Hematopoietic multipotent progenitor cell treated with erythropoietin and hydrocortisone succinate and interleukin-3 and kit ligand, for 6 days (in vitro differentiated cells): ENCODE measurements at places on chromosomes 4 and X.

DNA sequence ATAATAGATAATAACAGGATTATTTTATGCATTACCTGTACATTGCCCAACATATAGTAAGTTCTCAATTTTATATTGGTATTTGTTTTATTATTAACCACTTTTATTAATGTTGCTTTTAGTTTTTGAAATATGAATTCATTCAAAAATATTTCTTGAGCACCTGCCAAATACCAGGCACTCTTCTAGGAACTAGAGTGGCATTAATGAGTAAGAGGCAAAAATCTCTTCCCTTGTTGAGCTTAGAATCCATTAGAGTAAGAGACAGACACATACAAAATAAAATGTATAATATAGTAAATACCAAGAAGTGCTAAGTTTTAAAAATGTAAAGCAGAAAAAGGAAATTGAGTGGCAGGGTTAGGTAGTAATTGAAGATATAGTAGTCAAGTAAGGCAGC lies 45.8 kb downstream of the TET2 start:
- no peak for DNase-seq

DNA sequence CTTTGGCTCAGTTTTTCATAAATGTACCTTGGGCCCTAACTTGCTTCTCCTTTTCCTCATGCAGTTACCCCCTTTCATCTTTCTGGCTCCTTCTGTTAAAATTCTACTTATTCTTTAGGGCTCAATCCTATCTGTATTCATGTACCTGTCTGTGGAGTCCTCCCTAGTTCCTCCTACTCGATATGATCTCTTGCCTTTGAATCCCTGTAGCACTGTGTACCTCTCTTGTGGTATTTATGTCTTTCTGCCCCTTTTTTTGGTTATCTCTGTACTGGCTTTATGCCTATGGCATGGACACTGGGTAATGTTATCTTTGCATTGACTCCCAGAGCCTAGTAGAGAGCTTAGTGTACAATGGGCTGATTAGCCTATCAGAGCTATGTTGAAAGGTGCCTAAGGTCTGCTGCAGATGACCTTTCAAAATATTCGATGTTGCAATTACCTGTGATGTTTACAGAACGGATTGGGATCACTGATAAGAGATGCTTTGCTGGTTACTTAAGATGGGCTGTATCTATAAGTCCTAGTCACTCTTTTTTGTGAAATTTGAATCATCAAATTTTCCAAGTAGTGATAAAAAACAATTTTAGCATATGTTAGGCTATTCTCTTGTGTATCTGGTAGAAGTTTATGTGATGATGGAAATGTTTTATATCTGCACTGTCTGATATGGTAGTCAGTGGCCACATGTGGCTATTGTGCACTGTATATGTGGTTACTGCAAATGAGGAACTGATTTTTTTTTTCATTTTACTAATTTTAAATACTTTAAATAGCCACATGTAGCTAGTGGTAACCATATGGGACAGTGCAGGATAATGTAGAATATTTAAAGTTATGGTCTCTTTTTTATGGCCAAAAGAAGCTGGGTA lies 33.5 kb downstream of the TMEM164 start:
- DNase-seq, result peak; percentile 51

DNA sequence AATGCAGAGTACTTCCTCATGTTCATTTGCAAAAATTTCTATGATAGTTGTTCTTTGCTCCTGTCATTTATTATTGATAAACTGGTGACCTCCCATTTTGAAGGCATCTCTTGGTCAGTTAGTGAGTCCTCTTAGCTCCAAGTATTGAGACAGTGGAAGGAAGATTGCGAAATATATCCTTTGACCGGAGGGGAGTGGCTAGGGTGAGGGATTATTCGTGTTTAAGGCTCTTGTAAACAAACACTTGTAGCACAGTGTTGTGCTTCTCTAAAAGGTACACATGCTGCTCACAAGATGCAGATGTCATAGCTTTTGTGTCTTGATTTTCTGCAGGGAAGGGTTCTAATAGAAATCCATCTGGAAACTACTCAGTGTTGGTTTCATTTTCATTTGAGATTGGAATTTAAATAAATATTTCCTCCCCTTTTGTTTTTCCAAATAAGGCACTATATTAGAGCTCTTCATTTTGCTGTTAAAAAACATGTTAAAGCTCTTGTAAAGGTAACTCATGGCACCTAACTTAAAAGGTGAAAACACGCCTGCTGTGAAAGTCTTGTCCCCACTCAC lies 21.8 kb downstream of the TXLNG start:
- DNase-seq, result peak; percentile 26

DNA sequence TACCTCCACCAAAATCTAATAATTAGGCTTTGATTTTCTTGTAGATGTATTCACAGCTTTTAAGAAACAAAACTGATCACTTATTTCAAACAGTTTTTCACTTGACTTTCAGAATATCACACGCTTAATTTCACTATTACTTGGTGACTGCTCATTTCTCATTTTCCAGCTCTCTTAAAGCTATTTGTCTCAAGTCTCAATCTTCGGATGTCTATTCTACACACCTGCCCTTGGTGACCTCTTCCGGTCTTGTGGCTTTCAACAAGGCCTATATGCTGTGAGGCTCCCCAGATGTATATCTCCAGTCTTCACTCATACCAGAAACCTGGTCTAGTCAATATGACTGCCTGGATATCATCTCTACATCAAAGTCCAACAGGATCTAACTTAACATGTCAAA lies 34.9 kb upstream of the ANXA10 start:
- no peak for DNase-seq

GRCh38 chrX:644304-645281 lies 14.0 kb downstream of the SHOX start:
- no peak for DNase-seq

- DNase-seq, result no peak
Measured at GRCh38 chrX:96379951-96380350, 304.7 kb upstream of the DIAPH2 start.

DNA sequence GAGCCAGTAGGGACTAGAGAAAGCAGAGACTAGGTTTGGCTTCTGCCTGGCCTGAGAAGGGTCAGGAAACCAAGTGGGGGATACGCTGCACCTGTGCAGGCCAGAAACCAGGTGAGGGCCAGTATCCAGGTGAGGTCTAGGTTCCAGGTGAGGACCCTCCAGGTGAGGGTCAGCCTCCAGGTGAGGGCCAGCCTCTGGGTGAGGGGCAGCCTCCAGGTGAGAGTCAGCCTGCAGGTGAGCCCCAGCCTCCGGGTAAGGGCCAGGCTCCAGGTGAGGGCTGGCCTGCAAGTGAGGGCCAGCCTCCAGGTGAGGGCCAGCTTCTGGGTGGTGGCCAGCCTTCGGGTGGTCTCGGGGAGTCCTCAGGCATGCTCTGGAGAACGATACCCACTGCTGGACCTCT lies 238.8 kb downstream of the USP46 start:
- no peak for DNase-seq

- peak; percentile 95 for DNase-seq
Measured at GRCh38 chr4:1748465-1748995, 27.2 kb downstream of the TACC3 start.

- DNase-seq, result no peak
Measured at GRCh38 chrX:37454537-37455285, 105.5 kb downstream of the PRRG1 start.

DNA sequence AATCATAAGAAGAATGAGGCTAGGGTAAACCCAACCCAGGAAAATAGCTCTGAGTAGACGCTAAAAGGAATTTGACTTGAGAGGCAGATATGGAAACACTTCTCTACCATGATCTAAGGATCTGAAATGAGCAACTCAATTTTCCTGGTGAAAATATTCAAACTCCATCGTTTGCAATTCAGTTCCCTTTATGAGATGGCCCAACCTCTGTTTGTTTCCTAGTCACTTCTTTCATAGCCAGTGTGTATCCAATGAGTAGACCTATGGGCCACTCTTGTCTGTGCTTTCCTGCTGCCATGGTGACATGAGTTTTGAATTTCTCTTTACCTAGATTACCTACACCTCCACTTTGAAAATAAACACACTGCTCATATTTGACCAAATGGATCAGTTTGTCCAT lies 176.2 kb upstream of the GPRIN3 start:
- no peak for DNase-seq

DNA sequence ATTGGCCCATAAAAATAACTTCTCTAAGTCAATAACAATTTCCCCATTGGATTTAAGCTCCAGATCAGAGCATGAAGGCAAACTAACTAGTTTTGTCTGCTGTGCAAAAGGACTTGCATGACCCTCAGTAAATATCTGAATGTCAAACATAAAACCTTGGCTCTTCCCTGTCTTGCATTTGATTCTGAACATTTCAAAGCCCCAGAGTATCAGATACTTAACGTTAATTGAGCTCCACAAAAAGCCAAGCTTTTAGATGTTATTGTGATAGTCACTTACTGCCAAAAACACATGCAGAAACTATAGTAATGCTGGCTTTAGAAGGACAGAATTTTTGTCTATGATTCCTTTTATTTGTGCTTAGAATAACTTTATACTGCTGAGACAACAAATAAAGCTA lies 664.2 kb downstream of the ADGRL3 start:
- no peak for DNase-seq

GRCh38 chrX:45126158-45126557 lies 74.5 kb downstream of the DIPK2B start:
- no peak for DNase-seq

- no peak for DNase-seq
Measured at GRCh38 chr4:162101337-162101736, 62.5 kb downstream of the FSTL5 start.

DNA sequence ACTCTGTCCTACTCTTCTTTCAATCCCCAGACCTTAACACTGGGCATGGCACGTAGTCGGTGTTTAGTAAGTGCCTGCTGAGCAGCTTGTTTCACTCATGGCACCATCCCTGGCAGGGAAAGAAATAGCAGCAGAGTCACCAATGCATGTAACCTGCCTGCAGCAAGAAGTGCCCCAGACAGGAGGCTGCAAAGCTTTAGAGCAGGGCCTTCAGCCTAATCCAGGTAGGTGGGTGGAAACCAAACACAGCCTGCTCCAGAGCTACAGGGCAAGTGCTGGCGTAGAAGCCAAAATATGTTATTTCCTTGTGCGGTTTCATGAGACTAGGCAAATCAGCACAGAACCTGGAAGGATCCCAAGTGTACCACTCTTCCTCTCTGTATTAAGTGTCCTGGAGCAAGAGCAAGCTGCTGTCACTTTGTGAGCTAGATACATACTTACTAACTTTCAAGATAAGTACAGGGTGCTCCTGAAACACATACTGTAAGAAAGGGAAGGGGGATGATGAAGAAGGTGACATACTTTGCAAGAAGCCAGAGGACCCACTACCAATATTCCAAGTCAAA lies 5.5 kb downstream of the PROM1 start:
- no peak for DNase-seq

GRCh38 chrX:36950495-36951253 lies 57.5 kb upstream of the FAM47C start:
- no peak for DNase-seq

DNA sequence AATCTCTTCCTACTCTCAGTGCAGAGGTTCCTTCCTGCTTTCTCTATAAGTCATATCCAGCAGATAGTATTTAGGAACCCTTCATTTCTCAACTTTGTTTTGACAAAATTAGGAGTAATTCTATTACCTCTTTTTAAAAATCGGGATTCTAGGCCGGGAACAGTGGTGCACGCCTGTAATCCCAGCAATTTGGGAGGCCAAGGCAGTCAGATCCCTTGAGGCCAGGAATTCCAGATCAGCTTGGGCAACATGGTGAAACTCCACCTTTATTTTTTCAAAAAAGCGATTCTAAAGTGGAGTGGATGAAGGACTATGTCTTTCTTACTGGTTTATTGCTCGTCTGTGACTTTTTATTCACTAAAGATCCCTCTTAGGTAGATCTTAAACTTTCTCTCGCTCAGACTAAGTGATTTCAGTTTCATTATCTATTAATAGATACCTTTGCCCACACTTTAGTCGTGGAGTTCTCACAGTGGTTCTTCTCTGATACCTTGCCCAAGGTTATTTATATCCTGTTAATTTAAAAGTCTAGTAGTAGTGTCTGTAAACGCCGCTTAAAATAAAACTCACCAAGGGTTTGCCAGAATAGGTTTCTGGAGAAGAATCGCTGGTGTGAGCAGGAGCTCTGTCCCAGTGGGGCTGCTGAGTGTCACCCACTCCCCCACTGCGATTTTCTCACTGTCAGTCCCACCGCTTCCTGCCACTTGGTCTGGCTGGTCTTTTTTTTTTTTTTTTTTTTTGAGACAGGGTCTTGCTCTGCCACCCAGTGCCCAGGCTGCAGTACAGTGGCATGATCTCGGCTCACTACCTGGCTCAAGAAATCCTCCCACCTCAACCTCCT lies 27.0 kb upstream of the TMEM131L start:
- DNase-seq, result no peak

GRCh38 chrX:132218100-132218812 lies 991 bp downstream of the RAP2C start:
- DNase-seq, result peak; percentile 88

DNA sequence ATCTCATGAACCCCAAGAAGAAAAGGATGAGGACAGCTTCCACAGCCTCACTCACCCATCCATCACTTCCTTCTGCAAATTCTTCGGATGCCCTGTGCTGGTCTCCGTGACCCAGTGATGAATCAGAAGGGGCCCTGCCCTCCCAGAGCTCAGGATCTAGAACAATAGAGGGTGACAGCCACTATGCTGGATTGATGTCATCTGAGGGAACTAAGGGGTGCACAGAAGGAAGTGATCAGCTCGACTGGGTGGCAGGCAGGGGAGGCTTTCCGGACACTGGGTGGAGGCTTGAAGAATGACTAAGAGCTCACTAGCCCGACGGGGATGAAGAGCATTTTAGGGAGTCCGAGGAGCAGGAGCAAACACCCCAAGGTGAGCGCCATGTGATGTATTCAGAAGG lies 1.4 kb upstream of the ZNF185 start:
- no peak for DNase-seq

DNA sequence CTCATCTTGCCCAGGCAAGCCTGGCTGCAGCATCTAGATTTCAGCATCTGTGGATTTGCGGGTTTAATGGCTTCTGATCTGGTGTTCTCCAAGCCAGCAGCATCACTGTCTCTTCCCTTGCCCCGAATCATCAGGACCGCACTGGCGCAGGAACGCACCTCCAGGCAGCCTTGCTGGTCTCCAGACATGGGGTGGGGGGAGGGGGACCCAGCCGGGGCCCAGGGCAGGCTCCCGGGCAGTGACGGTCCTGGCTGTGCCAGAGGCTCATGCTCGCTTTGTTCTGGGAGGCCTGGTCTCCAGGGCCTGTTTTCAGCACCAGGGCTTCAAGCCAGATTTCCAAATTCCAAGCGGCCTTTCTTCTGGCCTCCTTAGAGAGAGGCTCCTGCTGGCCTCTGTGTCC lies 4.9 kb downstream of the CFAP99 start:
- DNase-seq, result no peak

- DNase-seq, result peak; percentile 6
Measured at GRCh38 chr4:13860126-13860525, 232.6 kb upstream of the BOD1L1 start.

GRCh38 chr4:183596067-183596757 lies 62.8 kb downstream of the RWDD4 start:
- no peak for DNase-seq

- no peak for DNase-seq
Measured at GRCh38 chr4:124632439-124632838, 80.1 kb downstream of the ANKRD50 start.

- peak; percentile 79 for DNase-seq
Measured at GRCh38 chrX:130975947-130976346, 72.9 kb upstream of the ENOX2 start.

GRCh38 chr4:185396724-185397385 lies at the start of gene ANKRD37:
Gene ANKRD37 (plus strand): TSS chr4:185396841. CDS start chr4:185396924, 83 bp downstream.
- DNase-seq, result no peak
